ENCODE measurements at places on chromosomes 11 and 22.

GRCh38 chr11:112881461-112881860 lies 79.8 kb upstream of the NCAM1 start:
- no peak for DNase-seq

GRCh38 chr11:59225017-59225416 lies 12.3 kb upstream of the MPEG1 start:
- DNase-seq, result no peak

DNA sequence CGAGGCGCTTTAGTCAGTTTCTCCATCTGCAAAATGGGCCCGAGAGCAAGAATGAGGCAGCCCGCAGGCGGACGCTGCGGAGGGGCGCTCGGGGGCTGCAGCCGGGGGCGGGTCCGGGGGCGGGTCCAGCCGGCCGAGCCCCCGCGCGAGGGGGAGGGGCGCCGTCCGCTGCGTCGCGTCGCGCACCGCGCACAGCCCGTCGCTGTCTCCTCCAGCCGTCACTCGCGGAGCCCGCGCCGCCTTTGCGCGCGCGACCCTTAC lies 282 bp downstream of the PC start:
- DNase-seq, result no peak

DNA sequence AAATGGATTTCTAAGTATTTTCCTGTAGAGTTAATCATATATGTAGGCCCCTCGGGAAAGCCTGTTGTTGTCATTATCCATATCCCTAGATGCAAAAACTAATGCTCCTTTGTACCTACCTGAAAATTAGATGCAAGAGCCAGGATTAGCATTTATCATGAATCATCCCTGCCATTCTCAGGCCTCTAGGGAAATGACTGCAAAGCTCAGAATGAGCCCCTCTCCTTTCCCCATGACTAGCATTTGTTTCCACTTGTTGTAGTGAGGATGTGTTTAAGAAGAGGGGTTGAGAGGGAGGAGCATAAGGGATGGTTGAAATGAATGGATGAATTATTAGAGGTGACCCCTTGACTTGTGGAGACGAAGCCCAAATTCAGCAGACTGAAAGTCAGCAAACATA lies 537.9 kb downstream of the NTM start:
- DNase-seq, result no peak

Measured in inflammatory macrophage treated with lipopolysaccharide for 1 hour (primary cell).